EL (cell line): ENCODE measurements at places on chromosomes 3 and 15.

- peak; percentile 26 for DNase-seq
These were observed 28.8 kb downstream of the ATG7 start for GRCh38 chr3:11300970-11301369.

GRCh38 chr3:186109897-186110803 lies 1.3 kb upstream of the ETV5 start:
- peak; percentile 34 for DNase-seq

DNA sequence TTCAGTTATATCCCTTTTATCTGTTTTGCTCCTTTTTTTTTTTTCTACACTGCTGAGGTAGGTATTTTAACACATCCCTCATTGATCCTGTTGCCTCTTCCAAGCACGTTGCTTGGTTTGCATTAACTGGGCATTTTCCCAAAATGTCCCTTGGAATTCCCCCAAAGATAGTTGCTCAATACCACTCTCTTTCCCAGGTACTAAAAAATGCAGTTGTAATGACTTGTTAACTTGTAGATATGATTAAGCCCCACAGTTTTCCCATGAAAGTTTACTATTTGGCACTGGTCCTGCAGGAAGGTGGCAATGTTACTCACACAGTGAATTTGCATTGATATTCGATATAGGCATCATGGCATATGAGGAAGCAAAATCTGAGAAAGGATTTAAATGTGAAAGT lies 67.1 kb downstream of the GRM7 start:
- DNase-seq = no peak

DNA sequence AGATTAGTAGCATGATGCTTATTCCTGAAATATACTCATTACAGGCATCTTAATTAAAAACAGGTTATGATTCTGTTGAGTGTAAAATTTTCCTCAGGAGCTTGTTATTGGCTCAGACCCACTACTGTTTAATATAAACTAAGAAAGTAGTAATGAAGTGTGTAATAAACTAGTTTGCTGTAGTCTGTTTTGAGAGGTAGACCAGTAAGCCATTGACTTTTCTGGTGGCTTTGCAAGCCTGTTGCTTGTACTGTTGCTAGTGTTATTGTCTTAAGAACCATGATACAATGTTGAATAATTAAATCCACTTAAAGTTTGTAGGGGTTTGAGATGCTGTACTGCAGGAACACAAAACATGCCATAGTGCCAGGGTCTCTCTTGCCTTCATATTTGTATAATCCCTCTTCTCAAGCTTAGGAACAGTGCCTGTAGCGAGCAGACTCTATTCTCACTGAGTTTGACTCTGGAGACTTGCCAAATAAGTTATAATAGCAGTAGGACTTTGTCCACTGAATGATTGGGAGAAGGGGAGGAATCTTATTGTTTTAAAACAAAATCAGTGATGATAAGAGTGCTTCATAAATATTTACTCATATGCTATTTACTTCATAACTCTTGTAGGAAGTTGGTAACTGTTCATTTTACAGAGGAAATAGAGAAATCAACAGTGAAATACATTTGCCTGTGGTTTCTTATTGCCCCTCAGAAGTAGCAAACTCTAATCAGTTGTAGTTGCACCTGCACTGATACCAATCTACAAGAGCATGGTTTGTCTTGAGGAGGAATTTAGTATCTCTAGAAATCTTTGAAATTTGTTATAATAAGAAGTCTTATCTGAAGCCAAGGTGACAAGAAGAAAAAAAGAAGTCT lies 13.4 kb downstream of the TCF12 start:
- DNase-seq = no peak

DNA sequence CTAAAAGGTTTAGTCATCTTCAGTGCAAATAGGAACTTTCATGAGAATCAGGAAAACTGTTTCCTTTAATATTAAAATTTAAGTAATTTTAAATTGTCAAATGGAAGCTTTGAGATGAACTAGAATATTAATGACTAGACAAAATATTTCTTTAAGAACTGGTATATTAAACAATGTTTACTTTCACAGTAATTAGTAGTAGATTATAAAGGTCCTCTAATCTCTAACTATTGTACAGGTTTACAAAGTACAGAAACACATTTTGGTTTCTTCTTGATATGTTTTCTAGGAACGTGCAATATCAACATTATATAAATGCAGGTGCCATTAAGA lies 138.9 kb downstream of the CLASP2 start:
- DNase-seq = no peak

DNA sequence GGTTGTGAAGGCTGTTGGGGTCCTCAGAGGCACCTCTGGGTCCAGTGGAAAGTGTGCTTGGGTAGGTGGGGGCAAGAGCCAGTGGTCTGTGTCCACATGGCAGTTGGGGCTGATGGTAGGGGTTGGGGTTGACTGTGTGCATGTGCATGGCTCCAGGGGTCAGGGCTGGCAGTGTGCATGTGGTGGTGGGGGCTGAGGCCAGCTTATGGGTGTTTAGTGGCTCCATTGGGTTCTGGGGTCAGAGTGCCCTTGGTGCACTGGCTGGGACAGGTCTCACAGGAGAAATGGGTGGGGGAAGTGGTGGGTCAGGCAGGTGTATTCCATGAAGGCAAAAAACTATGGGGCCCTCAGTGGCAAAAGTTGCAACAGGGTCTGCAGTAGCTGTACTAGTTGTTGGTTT lies 97.9 kb downstream of the EDEM1 start:
- DNase-seq = no peak

DNA sequence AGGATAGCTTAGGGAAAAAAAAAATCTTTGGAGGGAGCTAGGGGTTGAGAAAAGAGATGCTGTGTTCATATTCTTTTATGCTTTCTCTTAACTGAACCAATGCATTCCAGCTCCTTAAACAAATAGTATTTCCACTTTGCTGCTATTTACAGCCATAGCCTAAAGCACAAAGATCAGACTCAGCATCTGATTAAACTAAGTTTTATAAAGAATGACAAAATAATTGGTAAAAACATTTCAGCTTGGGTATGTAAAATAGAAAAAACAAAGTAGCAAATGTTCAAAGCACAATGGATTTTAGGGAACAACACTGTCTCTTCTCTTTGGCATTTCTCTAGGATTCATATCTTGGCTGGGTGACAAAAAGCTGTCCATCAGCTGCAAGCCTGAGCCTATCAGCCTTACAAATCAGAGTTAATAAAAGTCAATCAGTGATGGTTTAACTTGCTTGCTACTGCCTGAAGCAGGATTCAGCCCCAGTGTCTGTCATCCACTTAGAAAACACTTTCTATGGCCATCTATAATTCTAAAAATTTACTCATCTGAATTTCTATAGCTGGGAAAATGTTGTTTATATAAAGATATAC lies 232.1 kb upstream of the CDIN1 start:
- no peak for DNase-seq

GRCh38 chr3:132721479-132722164 lies 587 bp downstream of the NPHP3 start:
- DNase-seq = peak; percentile 71

DNA sequence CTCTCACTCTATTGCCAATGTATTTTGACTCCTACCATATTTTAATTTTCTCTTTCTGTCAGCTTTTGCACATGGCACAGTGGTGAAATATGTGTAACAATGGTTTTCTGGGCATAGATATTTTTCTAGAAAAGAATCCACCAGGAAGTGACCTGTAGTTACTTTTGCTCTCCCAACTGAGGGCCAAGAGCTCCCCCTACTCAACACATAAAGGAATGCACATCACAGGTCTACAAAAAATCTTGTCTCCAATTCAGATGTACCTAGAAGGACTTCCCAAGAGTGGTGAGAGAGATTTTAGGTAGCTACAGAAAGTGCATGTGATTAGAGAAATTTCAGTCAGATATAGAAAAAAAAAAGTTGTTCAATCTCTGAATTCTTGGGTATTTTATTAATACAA lies 15.6 kb downstream of the CPA3 start:
- peak; percentile 58 for DNase-seq

- DNase-seq = peak; percentile 77
These were observed 9.1 kb downstream of the BFSP2 start for GRCh38 chr3:133408961-133409360.

DNA sequence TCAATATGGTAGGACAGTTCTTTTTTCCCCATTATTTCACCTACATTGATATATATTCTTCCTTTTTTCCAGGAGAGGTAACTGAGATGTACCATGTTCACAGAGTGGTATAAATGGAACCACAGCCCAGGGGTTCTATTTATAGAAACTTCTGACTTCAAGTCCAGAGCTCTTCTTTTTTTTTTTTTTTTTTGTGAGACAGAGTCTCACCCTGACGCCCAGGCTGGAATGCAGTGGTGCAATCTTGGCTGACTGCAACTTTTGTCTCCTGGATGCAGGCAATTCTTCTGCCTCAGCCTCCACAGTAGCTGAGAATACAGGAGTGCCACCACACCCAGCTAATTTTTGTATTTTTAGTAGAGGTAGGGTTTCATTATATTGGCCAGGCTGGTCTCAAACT lies 267.1 kb upstream of the TPRG1 start:
- DNase-seq = peak; percentile 58

- no peak for DNase-seq
These were observed 214.4 kb downstream of the LRTM1 start for GRCh38 chr3:54713455-54713854.

- DNase-seq = peak; percentile 64
These were observed 194.6 kb upstream of the TPM1 start for GRCh38 chr15:62847900-62848489.

- DNase-seq = peak; percentile 98
These were observed 123.0 kb upstream of the SPRED1 start for GRCh38 chr15:38129531-38130204.

DNA sequence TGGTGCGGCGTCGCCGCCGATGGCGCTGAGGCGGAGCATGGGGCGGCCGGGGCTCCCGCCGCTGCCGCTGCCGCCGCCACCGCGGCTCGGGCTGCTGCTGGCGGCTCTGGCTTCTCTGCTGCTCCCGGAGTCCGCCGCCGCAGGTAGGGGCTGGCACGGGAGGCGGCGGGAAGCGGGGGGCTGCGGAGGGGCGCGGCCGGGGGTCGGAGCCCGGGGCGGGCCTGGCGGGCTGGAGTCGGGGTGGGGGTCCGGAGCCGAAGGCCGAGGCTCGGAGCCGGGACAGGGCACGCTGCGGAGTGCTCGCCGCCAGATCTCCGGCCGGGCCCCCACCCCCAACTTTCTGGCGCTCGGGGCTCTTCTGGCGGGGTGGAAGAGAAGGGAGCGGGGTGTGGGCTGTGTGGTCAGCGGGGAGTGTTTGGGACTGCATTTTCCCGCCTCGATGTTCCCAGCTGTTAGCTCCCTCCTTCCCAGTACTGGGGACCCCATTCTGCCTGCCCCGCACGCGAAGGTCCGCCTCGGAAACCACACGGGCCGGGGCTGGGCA lies 299 bp downstream of the TYRO3 start:
- peak; percentile 9 for DNase-seq

- DNase-seq = no peak
These were observed 9.7 kb upstream of the XIRP1 start for GRCh38 chr3:39202094-39202493.

- no peak for DNase-seq
These were observed 394.1 kb upstream of the TBL1XR1 start for GRCh38 chr3:177591379-177591778.

GRCh38 chr3:190854062-190854461 lies 8.4 kb downstream of the GMNC start:
- no peak for DNase-seq

GRCh38 chr3:46962990-46963389 lies 13.6 kb downstream of the CCDC12 start:
- no peak for DNase-seq

DNA sequence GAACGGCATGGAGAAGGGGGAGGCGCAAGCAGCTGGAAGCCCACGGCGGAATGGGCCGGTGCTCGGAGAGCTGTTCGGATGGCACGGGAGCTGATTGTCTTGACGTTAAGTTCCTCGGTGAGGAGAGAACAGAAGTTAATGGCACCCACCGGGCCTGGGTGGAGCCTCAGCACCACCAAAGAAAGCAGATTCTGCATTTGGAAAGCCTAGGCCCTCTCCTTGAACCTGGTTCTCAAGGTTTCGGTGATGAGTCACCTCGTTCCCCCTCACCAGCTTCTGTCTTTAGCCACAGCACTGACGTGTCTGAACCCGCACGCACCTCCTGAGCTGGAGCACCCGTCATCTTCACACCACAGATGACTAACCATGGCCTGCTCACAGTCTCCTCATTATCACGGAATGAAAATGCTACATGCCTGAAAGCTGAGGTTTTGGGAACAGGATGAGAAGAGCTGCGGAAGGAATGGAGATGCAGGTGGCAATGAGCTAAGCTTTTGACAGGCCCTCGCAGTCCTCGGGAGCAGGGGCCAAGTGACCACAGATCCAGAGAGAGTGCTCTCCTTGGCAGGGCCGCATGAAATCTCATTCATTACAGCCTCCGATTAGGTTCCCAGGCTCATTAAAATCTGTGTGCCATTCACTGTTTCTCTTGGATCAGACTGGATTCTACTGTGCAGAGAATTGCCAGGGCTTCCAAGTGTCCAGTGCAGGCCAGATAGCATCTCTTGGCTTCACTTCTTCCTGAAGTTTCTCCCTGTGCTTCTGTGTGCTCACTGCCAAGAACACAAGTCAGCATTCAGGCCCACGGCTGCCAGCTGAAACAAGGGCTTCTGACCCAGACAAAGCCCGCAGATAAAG lies 96.3 kb upstream of the DLG1 start:
- peak; percentile 100 for DNase-seq

- DNase-seq = peak; percentile 54
These were observed 216.8 kb downstream of the VGLL3 start for GRCh38 chr3:86774082-86774691.

DNA sequence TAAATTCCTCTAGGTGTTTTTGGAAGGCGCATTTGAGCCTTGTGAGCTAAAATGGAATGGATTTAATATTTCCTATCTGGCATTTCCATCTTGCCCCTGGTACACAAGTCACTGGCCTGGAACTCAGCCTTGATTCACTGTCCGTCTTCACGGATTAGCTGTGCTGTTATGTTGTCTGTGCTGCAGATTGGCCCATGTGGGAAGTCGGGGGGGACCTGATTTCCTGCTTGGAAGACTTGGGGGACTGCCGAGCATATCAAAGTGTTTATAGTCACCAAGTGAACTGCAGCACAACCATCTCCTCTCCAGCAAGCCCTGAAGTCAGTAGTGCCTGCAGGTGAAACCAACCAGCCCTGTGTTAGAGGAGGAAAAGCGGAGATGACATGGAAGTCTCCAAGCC lies 12.2 kb downstream of the GHRL start:
- no peak for DNase-seq

- no peak for DNase-seq
These were observed 1.4 kb upstream of the RPSA start for GRCh38 chr3:39404943-39405686.

DNA sequence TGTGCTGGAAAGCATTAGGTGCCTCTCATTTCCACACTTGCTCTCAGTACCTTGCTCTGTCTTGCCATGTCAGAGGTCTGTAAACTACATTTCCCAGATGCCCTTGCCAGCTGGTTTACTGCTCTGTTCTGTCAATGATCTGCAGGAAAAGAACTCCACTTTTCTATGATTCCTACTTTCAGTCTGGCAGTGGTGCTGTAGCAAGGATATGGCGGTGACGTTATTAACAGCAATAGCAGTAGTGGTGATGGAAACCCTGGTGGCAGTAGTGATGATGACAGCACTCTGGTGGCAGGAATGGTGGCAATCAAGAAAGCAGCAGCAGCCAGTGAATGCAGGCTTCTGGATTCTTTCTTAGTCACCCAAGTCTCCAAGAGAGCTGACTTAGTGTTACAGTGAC lies 665.2 kb downstream of the DIPK2A start:
- no peak for DNase-seq

GRCh38 chr15:70250208-70251201 lies 152.8 kb upstream of the TLE3 start:
- no peak for DNase-seq
